AG04450 (cell line): ENCODE measurements at places on chromosomes 7 and 10. TPM values are rescaled to one million over a fixed set of nuclear protein-coding genes. Genes with fewer than 3 reads are reported as not detected.

GRCh38 chr10:11823989-11824346 is 812 bp downstream of the PROSER2 start:
- no peak for DNase-seq

DNA sequence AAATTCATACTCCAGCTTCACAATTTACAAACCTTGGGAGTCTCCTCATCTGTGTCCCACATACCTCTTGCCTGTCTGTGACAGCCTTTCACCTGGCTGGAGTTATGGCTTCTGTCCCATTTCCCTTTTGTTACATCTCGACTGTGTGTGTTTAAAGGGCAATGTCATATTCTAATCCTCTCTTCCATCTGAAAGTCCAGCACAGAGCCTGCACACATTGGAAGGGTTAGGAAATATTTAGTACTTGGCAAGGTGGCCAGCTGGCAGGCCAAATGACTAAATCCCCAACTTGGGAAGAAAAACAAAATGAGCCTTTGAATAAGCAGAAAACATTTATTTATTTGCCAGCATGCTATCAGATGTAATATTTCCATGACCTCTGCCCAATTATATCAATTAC is 120.1 kb upstream of the STK17A start:
- no peak for DNase-seq

The SLC13A1 gene
- polyA plus RNA-seq, result not detected in 2 replicates

The CAMK2B gene
- polyA plus RNA-seq, result 0.12 TPM in 1 of 2 replicates, not detected in the other

DNA sequence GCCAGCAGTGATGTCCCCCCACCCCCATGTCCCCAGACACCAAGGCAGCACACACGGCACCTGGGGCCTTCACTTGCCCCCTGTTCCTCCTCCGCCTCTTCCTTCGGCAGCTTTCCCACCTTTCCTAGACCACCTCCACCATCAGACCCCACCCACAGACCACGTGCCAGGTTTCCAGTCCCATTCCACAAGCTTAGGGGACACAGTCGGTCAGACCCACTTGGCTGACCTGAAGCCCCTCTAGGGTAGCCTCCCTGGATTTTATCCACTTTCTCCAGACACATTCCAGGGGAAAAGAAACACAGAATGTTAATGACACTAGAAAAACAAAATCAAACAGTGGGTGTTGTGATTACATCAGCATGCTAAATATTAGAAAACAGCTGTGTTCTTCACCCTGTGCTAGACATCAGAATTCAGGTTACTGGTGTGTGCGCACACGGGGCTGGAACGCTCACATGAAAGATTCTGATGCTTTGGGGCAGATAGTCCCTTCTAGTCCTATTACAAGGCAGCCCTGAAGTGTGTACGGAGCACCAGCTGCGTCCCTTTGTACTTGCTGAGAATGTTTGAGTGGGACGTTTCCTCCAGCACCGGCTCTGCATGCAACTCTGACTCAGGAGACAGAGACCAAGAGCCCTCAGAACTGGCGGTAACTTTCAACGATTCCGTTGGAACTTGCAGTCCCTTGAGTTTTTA is 75.5 kb upstream of the PPP2R2D start:
- DNase-seq, result no peak

- DNase-seq, result no peak
Measured at GRCh38 chr7:28815928-28816373, 142.2 kb downstream of the TRIL start.

GRCh38 chr7:81053623-81054022 is 134.8 kb upstream of the SEMA3C start:
- peak; percentile 7 for DNase-seq
